ENCODE measurements at places on chromosomes 5 and 9. TPM values are rescaled to one million over a fixed set of nuclear protein-coding genes. Genes with fewer than 3 reads are reported as not detected.

GRCh38 chr5:65760504-65761275, 38.7 kb downstream of the NLN start:
- DNase-seq = peak; percentile 70
- no peaks in the 10 kb centered on the region for H3K27me3 ChIP-seq
- no peak overlapping the region for H3K27ac ChIP-seq
- H3K36me3 ChIP-seq = no peaks in the 10 kb centered on the region

The TMEM38B gene
- total RNA-seq = 13.7 TPM

DNA sequence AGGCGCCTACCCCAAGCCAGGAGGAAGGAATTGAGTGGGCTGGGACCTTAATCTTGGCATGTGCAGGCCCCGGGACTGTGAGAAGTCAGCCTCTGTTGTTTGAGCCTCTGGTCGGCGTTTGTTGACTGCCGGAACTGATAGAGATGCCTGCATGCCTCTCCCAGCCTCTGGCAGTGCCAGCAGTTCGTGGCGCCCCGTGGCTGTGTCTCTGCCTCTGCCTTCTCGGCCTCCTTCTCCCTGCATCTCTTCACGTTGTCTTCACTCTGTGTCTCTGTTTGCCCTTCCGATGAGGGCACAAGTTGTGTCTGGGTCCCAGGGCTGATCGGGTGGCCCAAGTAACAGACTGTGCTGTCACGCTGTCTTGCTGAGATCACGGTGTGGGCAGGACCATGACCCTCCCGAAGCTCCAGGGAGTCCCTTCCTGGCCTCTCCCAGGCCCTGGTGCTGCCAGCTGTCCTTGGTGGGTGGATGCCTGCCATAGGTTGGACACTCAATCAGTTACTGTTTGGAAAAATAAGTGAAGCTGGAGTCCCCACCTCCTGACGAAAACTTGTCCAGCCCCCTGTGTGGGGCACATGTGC, 133.5 kb upstream of the LPCAT1 start:
- H3K27ac ChIP-seq = no peak overlapping the region
- DNase-seq = no peak
- no peaks in the 10 kb centered on the region for H3K4me1 ChIP-seq
- H3K36me3 ChIP-seq = no peaks in the 10 kb centered on the region

GRCh38 chr5:59276325-59276675, 617.2 kb downstream of the PDE4D start:
- peaks cover 28% of the 10 kb centered on the region for H3K27me3 ChIP-seq
- peaks cover 8% of the 10 kb centered on the region for H3K4me1 ChIP-seq
- H3K27ac ChIP-seq = no peak overlapping the region
- no peak overlapping the region for H3K4me3 ChIP-seq

- no peaks in the 10 kb centered on the region for H3K27me3 ChIP-seq
- DNase-seq = no peak
- H3K27ac ChIP-seq = peak overlapping the region; percentile 70
- H3K36me3 ChIP-seq = no peaks in the 10 kb centered on the region
- peaks cover 55% of the 10 kb centered on the region for H3K4me1 ChIP-seq
- H3K4me3 ChIP-seq = no peak overlapping the region
Observed at GRCh38 chr5:56831773-56832172, 16.4 kb downstream of the MAP3K1 start.

GRCh38 chr9:131262327-131263032, 13.8 kb downstream of the FAM78A start:
- peaks cover 7% of the 10 kb centered on the region for H3K36me3 ChIP-seq
- DNase-seq = peak; percentile 13
- no peak overlapping the region for H3K4me3 ChIP-seq

DNA sequence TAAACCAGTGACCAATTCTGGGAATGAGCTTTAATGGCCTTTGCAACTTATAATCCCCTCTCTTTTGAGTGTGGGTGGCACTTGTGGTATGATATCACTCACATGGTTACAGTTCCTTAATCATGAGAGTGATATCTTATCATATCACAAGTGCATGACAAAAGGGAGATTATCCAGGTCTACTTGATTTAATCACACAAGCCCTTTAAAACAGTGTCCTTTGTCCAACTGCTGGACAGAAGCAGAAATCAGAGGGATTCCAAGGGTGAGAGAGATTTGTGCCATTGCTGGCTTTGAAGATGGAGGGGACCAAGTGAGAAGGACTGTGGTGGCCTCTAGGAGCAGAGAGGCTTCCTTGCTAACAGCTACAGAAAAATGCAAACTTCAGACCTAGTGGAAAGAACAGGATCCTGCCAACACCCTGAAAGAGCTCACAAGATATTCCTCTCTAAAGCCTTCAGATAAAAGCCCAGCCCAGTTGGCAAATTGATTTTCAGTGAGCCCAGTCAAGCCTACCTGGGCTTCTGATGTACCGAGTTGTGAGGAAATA, 279.0 kb upstream of the TLE4 start:
- no peaks in the 10 kb centered on the region for H3K36me3 ChIP-seq
- no peak overlapping the region for H3K27ac ChIP-seq
- no peak for DNase-seq
- H3K27me3 ChIP-seq = no peaks in the 10 kb centered on the region
- H3K4me3 ChIP-seq = no peak overlapping the region

All from natural killer cell treated with Interleukin-12 subunit alpha and Interleukin-12 subunit beta and Interleukin-15 and Interleukin-18, amount 100 ng/mL, for 72 hours (primary cell).